ENCODE measurements at places on chromosomes 7 and 10.

- DNase-seq: no peak
Observed at GRCh38 chr10:4250587-4250887, 465.5 kb upstream of the KLF6 start.

GRCh38 chr7:88289564-88290025 lies 17.1 kb downstream of the STEAP4 start:
- no peak for DNase-seq

DNA sequence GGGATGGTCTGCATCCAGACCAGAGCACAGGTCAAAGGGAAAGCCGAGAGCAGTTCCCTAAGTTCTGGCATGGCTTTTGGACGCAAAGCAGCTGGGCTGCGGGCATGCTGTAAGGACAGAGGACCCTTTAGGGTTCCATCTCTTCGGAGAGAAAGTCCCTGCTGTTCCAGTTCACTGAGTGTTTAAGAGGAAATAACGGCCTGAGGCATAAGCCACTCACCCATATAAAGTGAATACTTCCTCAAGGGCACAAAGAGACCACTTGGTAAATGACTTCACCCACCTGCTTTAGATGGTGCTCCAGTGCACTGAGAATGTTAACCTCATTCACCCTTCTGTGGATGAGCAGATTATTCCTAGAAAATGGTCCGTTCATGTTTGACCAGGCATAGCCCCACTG lies 586.7 kb upstream of the GALNT17 start:
- no peak for DNase-seq

GRCh38 chr7:139887992-139888481 lies 59.0 kb downstream of the TBXAS1 start:
- DNase-seq: no peak

DNA sequence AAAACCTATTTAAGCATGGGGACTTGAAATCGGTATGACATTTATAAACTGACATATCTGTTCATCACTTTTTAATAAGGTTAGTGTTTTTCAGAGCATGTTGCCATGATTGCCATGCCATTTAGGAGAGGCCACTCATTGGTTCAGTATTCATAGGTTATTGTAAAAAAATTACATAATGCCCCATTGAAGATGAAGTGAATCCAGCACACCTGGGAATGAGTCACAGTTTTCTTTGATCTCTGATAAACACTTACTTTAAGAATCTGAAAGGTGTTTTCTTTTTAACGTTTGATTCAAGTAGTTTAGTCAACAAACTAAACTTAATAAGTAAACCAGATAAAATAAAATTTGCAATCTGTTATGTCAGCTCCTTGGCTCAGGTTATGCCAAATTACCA lies 278.3 kb downstream of the ARL4A start:
- no peak for DNase-seq

GRCh38 chr10:82267014-82267413 lies 392.0 kb downstream of the NRG3 start:
- DNase-seq: no peak

- no peak for DNase-seq
Observed at GRCh38 chr10:103750836-103751235, 104.5 kb downstream of the SH3PXD2A start.

DNA sequence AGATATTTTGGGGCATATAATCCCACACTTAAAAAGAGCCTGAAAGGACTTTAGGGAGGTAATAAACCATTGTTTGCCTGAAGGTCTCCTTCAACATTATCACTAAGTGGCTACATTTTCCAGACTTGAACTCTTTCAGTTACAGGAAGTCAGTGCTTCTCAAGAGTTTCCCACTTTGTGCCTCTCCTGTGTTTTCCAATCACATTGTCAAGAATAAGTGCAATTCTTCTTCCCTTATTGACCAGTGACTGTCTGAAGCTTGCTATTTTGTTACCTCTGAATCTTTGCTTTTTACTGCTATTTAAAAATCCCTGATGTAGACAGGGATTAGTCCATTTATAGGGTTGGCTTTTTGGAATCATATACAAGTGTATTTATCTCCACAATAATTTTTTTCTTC lies 346.7 kb upstream of the ANKRD30A start:
- DNase-seq: no peak

DNA sequence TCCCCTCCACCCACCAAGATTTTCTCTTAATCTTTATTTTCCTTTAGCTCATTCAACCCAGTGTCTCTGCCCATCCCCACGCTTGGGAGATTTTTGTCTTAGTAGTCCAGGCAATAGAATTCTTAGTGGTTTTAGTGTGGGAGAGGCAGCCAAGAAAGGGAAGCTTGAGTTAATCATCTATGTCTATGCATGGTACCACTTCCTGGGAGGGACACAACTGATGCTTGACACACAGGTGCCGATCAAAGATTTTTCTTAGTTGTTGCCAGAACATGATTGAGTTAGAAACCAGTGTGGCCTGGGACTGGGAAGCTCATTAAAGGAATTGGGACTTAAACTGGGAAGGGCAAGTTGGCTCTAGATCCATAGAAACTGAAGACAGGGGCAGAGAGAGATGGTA lies 3.1 kb downstream of the STRA8 start:
- no peak for DNase-seq

GRCh38 chr7:20779041-20779440 lies 7.6 kb downstream of the SP8 start:
- no peak for DNase-seq

- DNase-seq: no peak
Observed at GRCh38 chr7:336810-337566, 47.0 kb downstream of the FOXL3 start.

- DNase-seq: no peak
Observed at GRCh38 chr10:76333326-76333725, 901.9 kb downstream of the LRMDA start.

DNA sequence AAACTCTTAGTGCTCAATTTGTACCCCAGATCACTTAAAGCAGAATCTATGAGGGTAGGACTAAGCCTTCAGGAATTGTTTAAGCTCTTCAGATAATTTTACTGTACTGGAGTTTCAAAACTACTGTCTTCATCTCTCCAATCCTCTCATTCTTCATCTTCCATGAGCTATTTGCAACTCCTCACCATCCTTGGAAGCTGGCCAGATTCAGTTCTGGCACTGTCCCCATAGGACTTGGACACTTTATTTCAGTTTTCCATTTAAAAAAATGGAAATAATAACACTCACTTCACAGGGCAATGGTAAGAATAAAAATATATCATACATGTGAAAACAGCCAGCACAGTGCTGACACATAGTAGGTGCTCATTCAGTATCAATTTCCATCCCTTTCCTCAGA lies 74.6 kb downstream of the PPP1R17 start:
- DNase-seq: no peak

DNA sequence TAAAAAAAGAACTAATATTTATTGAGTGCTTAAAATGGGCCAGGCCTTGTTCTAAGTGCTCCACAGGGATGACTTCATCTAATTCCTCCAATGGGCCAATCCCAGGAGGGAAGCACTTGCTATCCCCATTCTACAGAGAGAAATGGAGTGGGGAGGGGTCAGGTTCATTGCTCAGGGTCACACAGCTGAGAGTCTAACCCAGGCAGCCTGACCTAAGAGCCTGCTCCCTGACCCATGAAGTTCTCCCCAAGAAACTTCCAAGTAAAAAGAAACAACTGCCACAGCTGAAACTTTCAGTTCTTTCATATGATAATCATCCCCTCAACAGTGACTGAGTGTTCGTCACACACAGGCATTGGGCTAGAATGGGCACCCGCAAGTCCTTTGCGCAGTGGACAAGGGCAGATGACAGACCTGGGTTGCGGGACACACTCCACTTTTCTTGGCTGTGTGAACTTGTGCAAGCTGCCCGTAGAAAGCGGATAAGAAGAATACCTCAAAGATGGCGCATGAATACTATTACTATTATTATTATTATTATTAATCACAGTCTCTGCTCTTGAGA lies 39.7 kb downstream of the BEND7 start:
- no peak for DNase-seq

- DNase-seq: no peak
Observed at GRCh38 chr7:83486536-83486935, 162.4 kb downstream of the SEMA3E start.

GRCh38 chr7:14754631-14755030 lies 147.9 kb downstream of the DGKB start:
- no peak for DNase-seq

DNA sequence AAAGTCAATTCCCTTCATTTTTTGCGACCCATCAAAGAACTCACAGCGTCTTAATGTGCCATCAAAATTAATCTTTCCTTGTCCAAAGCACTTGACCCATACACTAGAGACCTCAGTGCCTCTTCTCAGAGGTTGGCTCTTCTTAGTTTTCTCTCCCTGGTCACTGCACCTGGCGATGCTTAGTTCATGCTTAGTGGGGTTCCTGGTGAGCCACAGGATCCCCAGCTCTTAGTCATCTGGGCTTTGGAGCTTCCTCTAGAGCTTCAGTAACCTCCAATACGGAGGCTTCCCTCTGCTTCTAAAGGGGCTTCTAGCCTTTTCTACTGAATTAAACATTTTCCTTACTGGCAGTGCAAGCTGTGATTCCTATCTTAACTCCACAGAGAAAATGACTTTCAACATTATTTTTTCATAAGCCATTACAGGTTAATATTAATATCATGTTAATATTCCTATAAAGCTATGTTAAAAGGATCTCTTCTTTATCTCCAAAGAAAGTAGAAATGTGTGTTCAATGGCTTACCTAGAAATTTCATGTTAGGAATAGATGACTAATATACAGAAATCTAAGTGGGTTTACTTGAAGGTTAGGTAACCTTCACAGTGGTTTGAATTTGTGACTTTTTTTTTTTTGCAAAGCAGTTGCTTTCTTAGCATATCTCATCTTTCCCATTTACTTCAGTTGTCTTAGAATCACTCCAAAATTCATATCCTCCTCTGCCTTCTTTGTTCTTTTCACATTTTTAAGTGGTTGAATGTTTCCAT lies 295.2 kb downstream of the CAMK1D start:
- no peak for DNase-seq

GRCh38 chr7:47610506-47611044 lies 28.7 kb upstream of the TNS3 start:
- no peak for DNase-seq

DNA sequence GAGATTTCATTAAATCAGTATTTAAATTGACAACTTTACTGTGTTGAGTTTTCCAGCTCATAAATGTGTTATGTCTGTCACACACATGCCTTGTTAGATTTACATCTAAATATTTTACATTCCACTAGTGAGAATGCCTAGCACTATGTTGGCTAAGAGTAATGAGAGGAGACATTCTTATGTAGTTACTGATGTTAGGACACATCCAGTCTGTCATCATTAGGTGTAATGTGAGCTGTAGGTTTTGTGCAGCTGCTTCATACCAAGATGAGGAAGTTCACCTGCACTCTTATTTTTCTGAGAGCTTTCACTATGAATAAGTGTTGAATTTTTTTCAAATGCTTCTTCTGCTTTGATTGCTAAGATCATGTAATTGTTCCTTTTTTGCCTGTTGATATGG lies 218.0 kb upstream of the IGFBP3 start:
- no peak for DNase-seq

DNA sequence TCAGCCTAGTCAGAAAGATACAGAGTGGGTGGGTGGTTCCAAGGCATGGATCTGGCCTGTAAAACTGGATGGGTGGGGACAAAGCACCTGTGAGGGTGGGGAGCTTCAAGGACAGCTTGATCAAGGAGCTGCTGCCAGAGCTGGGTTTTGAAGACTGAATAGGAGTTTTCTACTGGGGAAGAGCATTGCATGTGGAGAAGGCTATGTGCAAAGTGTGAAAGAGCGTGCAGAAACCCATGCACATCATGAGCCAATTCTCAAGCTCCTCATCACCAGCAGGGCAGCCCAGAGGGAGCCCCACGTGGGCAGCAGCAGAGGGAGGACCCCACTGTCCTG lies 58.6 kb downstream of the PDGFA start:
- no peak for DNase-seq

- no peak for DNase-seq
Observed at GRCh38 chr7:128867842-128868623, 5.4 kb downstream of the ATP6V1F start.

GRCh38 chr7:23026164-23026563 lies 12.2 kb upstream of the HYCC1 start:
- no peak for DNase-seq

- DNase-seq: no peak
Observed at GRCh38 chr10:79221110-79222051, 125.9 kb upstream of the PPIF start.

DNA sequence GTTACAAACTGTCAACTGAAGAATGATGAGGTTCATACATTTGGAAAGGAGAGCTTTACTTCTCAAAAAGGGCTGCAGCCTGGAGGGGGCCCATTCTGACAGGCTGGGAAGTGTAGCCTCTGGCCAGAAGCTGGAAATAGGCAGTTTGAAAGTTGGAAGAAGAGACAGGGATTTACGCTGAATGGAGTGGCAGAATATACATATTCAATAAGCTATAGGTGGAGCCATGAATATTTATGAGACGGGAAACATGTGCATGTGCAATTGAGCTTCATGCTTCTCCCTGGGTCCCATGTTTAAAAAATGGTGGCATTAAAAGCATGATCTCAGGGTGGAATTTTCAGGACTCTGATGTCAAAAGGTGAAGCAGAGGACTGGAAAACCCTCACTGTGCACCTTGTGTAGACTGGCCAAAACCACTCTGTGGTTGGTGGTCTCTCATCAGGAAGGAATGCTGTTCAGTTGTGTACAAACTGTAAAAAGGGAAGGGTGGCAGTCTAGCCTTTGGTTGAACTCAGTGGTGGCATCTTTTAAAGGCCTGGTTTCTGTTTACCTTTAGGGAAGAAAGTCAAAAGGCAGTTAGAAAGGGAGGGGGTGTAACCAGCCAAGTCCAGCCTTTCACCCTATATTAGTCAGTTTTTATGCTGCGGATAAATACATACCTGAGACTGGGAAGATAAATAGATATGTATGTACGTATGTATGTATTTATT lies 7.2 kb upstream of the ACTR3B start:
- no peak for DNase-seq

DNA sequence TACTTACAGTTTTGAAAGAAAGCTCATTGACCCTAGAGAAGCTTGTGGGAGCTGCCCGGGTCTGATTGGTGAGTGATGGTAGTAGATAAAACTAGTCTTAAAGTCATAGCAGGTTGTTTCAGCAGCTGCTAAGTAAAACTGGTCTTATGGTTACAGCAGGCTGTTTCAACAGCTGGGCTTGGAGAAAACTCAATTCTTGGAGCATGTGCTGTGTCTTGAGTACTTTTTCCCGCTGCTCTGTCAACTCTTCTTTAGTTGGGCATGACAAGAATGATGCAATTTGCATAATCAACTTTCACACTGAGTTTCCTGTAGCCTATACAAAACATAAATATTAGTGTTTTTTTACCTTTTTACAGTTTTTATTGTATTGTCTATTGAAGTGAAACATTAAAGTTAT lies 707.9 kb downstream of the AUTS2 start:
- DNase-seq: no peak

DNA sequence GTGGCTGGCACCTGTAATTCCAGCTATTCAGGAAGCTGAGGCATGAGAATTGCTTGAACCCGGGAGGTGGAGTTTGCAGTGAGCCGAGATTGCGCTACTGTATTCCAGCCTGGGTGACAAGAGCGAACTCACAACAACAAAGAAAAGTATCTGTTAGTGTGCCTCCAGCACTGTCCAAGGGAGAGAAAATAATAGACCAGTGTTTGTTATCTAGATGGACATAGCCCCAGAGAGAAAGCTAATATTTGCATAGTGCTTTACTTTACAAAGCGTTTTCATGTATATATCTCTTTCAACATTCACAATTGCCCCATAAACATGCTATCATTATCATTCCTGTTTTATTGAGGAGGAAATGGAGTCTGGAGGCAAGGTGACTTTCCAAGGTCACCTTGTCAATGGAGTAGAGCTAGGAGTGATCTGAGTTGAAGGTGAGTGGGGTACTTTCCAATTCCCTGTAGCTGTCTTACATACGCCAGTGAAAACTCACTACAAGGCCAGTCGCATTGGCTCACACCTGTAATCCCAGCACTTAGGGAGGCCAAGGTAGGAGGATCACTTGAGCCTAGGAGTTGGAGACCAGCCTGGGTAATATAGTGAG lies 49.7 kb upstream of the KIF5B start:
- no peak for DNase-seq
